T-helper 2 cell (primary cell): ENCODE measurements at places on chromosomes 2 and 18.

GRCh38 chr2:170647741-170648436, 67.2 kb upstream of the SP5 start:
- DNase-seq: no peak

GRCh38 chr2:238719641-238720040, 128.2 kb upstream of the TWIST2 start:
- DNase-seq: no peak

- DNase-seq: no peak
Observed at GRCh38 chr2:167471734-167472133, 583.5 kb downstream of the XIRP2 start.

- DNase-seq: no peak
Observed at GRCh38 chr2:182924306-182924705, 57.9 kb upstream of the FRZB start.
